ENCODE measurements at places on chromosomes 11 and 22.

DNA sequence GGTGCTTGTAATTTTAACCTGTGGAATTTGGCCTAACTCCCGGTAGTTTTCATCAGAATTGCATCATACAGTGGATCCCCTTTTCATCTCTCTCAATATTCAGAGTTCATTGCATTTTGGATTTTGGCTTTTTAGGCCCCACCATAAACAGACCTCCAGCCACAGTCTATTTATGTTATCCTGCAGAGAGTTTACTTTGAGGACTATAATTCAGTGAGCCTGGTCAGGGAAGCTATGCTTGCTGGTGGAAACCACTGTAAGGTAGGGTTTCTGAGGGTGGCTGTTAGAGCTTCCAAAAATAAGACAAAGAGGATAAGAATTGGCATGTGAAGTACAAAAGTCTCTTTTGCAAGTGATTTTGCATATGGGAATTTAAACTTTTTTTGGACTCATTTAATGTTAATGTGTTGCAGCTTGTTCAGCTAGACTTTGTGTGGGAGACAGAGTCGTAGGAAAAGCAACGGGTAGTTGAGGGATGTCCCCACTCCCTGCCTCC, 34.8 kb upstream of the DDI1 start:
- DNase-seq, result no peak

GRCh38 chr11:44367452-44367851, 57.5 kb upstream of the ALX4 start:
- no peak for DNase-seq

DNA sequence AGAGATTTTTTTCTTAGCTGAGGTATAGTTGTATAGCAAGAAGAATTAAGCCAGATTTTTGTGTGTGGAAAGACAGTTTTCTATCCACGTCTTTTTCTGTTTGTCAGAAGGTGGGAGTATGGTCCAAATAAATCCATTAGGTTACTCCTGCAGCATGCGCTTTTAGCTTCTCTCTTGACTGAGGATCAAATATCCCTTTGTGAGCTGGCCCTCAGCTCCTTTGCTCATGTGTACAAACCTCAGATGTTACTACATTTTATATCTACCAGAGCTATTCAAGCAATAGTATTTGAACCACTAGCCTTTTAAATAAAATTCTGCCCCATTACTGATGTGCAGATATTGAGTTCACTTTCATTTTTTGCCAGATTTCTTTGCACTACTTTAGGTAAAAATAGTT, 8.8 kb upstream of the SIDT2 start:
- DNase-seq, result no peak

DNA sequence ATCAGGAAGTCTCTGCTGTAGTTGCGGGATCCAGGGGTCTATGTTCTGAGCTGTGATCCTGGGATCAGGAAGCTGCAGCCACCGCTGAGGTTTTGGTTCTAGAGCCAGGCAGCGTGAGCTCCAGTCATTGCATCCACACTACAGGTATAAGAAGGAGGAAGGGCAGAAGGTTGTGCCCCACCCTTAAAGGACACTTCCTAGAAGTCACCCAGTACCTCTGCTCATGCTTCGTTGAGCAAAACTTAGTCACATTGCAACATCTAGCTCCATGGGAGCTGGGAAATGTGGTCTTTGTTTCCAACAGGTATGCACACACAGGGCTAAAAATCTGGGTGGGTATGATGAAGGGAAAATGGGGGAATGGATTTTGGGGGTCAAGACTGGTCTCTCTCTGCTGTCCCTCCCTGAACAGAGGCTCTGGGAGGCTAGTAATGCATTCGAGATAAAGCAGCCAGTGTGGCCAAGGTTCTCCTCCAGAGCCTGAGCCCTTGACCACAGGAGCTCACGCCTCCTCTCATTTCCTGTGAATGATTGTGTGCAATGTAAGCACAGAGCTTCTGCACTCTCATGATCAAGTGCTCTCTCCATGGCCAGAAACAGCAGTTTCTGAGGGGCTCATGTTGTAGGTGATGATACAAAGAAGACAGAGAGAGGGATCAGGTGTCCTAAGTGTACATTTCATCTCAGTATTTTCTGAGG, 86.8 kb upstream of the OR4B1 start:
- no peak for DNase-seq
